Astrocyte of the hippocampus (primary cell): ENCODE measurements at places on chromosomes 2 and 18.
A peak's percentile ranks its signal among the peaks of the same experiment; 100 is the strongest.

DNA sequence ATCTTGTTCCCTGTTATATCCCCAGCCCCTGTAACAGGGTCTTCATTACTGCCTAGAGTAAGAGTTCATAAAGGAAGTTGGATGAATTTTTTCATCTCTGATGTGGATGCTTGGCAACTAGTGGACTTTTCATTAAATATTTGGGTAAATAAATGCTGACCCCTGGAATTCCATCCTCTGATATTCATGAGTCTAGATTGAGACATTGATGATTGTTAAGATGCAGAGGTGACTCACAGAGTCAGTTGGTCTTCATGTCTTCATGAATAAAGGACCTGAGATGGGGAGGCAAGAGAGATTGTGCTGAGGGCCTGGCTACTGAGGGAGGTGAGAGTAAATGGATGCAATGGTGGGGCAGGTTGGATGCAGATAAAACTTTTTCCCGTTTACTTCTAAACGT lies 132.7 kb upstream of the NT5C1B start:
- DNase-seq: no peak

- DNase-seq: peak; percentile 52
Measured at GRCh38 chr18:28855524-28855923, 678.6 kb upstream of the CDH2 start.

DNA sequence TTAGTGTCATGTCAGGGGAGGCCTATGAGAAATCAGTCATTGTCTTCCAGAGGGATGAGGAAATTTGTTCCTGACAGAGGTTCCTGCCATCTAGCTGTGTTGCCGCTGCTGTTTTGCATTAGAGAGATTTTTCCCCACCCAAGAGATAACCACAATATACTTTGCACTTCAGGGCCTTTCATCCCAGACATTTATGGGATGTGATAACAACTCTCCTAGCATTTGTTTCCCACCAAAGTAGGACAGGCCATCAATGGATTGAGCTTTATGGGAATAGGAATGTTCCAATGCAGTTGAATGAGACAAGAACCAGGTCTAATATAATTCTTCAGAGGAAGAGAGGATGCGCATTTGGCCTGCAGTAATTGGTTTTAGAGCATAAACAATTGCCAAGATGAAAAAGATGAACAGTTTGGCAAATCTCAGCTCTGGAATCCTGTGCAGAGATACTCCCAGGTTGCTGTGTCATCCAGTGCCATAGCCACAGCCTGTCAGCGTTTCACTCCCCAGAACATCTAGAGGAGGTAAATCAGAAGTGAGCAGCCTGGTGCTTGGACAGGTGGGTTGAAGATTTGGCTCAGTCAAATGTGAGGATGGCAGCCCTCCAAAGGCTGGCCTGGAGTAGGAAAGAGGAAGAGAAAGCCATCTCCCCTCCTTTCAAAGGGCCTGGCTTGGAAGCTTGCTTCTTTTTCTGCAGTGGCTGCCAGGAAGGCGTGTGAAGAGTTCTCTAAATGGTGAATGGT lies 93.7 kb upstream of the SETBP1 start:
- no peak for DNase-seq

DNA sequence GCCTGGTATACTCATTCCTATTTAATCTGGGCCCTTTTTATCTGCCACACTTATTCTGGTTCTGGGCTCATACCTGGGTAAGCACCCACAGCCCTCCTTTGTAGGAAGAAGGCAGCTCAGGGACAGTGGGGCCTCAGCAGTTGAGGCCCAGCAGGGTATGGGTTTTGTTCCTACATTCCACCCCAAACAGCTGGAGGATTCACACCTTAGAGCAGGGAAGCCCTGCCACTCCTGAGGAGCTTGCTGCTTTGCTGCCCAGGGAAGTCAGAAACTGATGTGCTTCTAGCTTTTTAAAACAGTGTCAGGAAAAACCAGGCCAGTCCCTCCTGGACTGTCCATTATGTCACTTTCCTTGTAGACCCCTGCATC lies 1.2 kb upstream of the LBX2 start:
- no peak for DNase-seq

- DNase-seq: no peak
Measured at GRCh38 chr2:160332318-160332717, 132.2 kb upstream of the ITGB6 start.

DNA sequence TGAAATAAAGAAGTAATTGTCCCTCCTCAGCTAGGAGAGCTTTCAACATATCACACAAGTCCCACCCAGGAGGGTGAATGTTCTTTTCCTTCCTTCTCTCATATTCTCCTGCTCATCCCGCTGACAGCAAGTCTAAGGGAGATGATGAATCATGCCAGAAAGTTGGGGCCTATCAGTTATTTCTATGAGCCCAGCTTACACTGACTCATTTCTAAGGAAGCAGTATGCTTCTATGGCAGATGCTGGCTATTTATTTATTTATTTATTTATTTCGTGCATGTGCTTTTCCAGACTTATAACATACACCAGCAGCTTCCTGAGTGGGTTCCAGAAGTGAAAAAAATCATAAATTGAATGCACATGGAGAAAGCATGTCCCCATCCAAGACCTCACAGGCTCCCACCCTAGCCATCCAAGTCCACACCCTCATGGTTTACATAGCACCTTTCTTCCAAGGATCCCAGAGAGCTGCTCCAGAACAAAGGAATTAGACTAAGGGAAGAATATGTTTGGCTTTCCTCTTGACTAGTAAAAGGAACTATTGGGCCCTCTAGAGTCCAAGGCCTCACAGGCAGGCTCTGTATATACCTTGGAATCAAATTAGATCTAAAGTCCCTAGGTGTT lies 1074.2 kb upstream of the ZEB2 start:
- peak; percentile 54 for DNase-seq
